ENCODE measurements at places on chromosomes 12 and 14. TPM values are rescaled to one million over a fixed set of nuclear protein-coding genes. Genes with fewer than 3 reads are reported as not detected.
A peak's percentile ranks its signal among the peaks of the same experiment; 100 is the strongest.

- no peaks in the 10 kb centered on the region for H3K36me3 ChIP-seq
- H3K27me3 ChIP-seq, result no peaks in the 10 kb centered on the region
- no peaks in the 10 kb centered on the region for H3K4me1 ChIP-seq
Observed at GRCh38 chr12:72315858-72316257, 43.7 kb downstream of the TRHDE start.

GRCh38 chr12:73906757-73907156, 630.9 kb upstream of the ATXN7L3B start:
- no peaks in the 10 kb centered on the region for H3K27me3 ChIP-seq
- H3K36me3 ChIP-seq, result no peaks in the 10 kb centered on the region
- no peak for DNase-seq
- H3K4me3 ChIP-seq, result no peak overlapping the region
- no peak overlapping the region for H3K27ac ChIP-seq

GRCh38 chr12:102010265-102010994, 51.4 kb downstream of the WASHC3 start:
- no peaks in the 10 kb centered on the region for H3K27me3 ChIP-seq
- no peak for DNase-seq
- H3K4me3 ChIP-seq, result no peak overlapping the region
- no peaks in the 10 kb centered on the region for H3K4me1 ChIP-seq
- H3K36me3 ChIP-seq, result peaks cover 8% of the 10 kb centered on the region

DNA sequence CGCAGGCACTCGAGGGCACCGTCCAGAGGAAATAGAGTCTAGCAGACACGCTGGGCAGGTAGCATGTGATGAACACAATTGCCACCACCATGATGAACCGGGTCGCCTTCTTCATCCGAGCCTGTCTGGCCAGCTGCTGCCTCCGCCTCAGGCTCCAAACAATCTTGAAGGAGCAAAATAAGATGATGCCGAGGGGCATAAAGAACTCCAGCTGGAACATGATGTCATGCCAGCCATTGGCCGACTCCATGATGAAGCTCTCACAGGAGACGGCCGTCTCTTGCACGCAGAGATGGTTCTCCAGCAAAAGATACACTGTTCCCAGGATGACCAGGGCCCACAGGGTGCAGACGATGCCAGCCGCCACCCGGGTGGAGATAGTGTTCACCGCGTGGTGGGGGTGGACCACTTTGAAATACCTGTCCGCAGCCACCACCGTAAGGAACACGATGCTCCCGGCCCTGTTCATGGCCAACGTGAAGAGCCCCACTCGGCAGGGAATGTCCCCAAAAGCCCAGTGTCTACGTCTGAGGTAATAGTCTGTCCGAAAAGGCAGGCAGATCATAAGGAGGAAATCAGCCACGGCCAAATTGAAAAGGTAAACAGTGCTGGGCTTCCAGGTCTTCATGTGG, 945 bp downstream of the HCAR1 start:
- H3K36me3 ChIP-seq, result no peaks in the 10 kb centered on the region
- no peak for DNase-seq
- no peak overlapping the region for H3K27ac ChIP-seq
- peaks cover 18% of the 10 kb centered on the region for H3K4me1 ChIP-seq

The ADAMTS20 gene
- total RNA-seq, result not detected

GRCh38 chr12:10395390-10395998, 5.7 kb upstream of the KLRK1 start:
- H3K4me3 ChIP-seq, result peak overlapping the region; percentile 36
- H3K4me1 ChIP-seq, result peaks cover 56% of the 10 kb centered on the region
- peak overlapping the region; percentile 88 for H3K27ac ChIP-seq
- no peaks in the 10 kb centered on the region for H3K36me3 ChIP-seq

GRCh38 chr12:77133566-77133965, 68.2 kb upstream of the E2F7 start:
- no peak overlapping the region for H3K27ac ChIP-seq
- DNase-seq, result no peak
- H3K36me3 ChIP-seq, result no peaks in the 10 kb centered on the region
- no peak overlapping the region for H3K4me3 ChIP-seq
- peaks cover 10% of the 10 kb centered on the region for H3K4me1 ChIP-seq

- no peak for DNase-seq
- peaks cover 40% of the 10 kb centered on the region for H3K27me3 ChIP-seq
- peaks cover 47% of the 10 kb centered on the region for H3K4me1 ChIP-seq
- peak overlapping the region; percentile 89 for H3K4me3 ChIP-seq
- H3K36me3 ChIP-seq, result peaks cover 13% of the 10 kb centered on the region
Observed at GRCh38 chr12:4273273-4273651, 300 bp upstream of the CCND2 start.

GRCh38 chr14:89807892-89808291, 146.6 kb downstream of the EFCAB11 start:
- peaks cover 45% of the 10 kb centered on the region for H3K4me1 ChIP-seq
- no peaks in the 10 kb centered on the region for H3K27me3 ChIP-seq
- no peak overlapping the region for H3K27ac ChIP-seq
- no peaks in the 10 kb centered on the region for H3K36me3 ChIP-seq
- no peak for DNase-seq

The AKAP6 gene
- 4.3 TPM for total RNA-seq

- H3K4me3 ChIP-seq, result no peak overlapping the region
- DNase-seq, result no peak
- H3K27me3 ChIP-seq, result peaks cover 11% of the 10 kb centered on the region
Observed at GRCh38 chr12:77274926-77275325, 209.6 kb upstream of the E2F7 start.

- H3K4me1 ChIP-seq, result peaks cover 97% of the 10 kb centered on the region
- peak overlapping the region; percentile 1 for H3K4me3 ChIP-seq
- DNase-seq, result peak; percentile 81
- no peaks in the 10 kb centered on the region for H3K27me3 ChIP-seq
Observed at GRCh38 chr14:68951035-68951797, 27.9 kb downstream of the ACTN1 start.

DNA sequence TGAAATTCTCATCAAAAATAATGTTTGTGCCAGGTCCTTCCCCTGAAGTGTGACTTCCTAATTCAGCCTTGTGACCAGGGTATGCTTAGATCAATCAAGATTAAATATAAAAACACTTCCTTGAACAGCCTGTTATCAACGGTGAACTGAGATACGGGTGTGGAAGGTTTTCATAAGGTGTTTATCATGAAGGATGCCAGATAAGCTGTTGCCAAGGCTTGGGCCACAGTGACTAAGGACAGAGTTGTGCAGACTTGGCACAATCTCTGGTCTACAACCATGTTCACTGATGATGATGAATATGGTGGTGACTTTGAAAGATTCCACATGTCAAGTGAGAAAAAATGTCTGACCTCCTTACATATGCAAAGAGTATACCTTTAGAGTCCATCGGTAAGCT, 51.3 kb upstream of the LIN7A start:
- DNase-seq, result no peak
- no peaks in the 10 kb centered on the region for H3K4me1 ChIP-seq
- no peak overlapping the region for H3K27ac ChIP-seq
- no peak overlapping the region for H3K4me3 ChIP-seq

DNA sequence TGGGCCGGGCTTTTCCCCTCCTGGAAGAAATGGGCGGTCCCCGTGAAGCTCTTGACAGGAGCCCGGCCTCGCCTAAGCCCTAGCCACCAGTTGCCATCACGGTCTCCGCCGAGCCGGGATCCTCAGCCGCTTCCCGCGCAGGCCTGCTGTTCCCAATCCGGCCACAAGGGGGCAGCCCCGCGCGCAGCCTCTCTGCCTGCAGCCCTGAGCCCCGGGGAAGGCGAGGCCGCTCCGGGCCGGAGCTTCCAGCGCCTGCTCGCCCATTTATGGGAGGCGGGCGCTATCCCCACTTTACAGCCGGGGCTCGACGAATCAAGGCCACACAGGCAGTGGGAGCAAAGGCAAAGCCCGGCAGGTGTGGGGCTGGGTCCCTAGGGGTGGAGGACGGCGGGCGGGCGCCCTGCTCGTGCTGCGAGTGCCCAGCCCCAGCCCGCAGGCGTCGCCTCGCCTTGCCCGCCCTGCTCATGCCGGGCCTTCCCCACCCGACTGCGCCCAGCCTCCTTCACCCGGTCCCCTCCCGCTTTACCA, 61.5 kb downstream of the LGMN start:
- no peaks in the 10 kb centered on the region for H3K27me3 ChIP-seq
- peaks cover 2% of the 10 kb centered on the region for H3K36me3 ChIP-seq
- H3K4me3 ChIP-seq, result peak overlapping the region; percentile 35
- peak; percentile 92 for DNase-seq
- no peaks in the 10 kb centered on the region for H3K4me1 ChIP-seq
- no peak overlapping the region for H3K27ac ChIP-seq

The RND1 gene
- 1.1 TPM for total RNA-seq

DNA sequence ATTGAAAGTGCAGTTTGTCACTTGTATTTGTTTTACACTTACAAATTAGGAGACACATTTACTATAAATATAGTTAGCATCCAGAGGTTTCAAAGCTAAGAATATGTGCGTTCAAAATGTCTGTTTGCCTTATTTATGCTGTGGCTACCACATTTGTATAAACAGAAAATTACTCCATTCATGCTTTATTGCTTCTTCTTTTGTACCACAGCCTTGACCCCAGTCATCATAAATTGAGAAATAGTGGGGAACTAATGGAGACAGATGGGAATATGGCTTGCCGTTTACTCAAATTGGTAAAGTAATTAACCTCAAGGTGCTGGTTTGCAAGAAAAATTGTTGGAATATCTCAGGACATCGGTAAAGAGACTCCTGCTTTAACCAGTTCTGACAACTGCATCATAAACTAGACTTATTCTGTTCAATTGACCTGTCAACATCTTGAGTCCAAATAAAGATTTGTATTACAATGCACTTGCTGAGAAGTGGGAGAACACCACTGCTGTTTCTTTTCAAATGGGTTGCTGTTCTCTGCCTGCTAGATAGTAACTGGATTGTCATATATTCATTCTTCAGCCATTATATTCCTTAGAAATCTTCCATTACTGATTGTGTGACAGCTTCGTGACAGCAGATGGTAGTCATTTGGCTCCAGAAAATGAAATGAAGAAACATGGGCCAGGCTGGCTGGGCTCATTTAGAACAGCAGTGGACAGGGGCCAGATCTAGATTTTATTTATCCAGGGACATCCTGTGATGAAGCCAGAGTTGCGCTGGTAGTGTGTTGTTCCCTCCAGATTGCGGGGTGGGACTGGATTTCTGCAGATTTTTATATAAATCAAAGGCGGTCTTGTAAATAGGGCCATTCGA, 354.4 kb downstream of the EGLN3 start:
- H3K4me1 ChIP-seq, result peaks cover 5% of the 10 kb centered on the region
- H3K4me3 ChIP-seq, result no peak overlapping the region
- H3K27ac ChIP-seq, result no peak overlapping the region
- H3K27me3 ChIP-seq, result no peaks in the 10 kb centered on the region

DNA sequence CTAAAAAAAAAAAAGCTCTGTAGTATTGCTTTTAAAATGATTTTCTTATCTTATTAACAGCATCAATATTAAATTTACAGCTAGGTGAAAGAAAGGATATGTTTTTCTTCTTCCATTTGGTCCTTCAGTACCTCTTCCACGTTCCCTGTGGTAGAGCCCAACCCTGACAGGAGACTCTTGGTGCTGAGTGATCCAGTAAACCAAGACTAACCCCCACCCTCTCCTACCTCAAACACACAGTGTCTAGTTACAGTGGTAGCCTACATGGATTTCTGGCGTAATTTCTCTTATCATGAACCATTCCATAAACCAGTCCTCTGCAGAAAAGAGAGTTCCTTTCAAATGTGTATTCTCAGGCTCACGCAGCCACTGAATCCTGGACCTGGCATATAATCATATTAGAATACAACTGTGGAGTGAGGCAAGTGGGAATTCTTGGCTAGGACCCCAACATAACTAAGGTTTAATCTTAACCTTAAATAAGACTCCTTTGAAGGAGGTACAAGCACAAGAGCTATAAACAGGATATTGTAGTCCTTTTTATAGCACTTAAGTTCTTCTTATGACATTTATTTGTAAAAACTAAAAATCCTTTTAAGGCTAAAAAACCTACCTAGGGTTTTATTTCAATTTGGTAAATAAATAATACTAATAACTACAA, 27.1 kb downstream of the TXNRD1 start:
- DNase-seq, result no peak
- H3K27me3 ChIP-seq, result no peaks in the 10 kb centered on the region
- no peaks in the 10 kb centered on the region for H3K36me3 ChIP-seq
- no peaks in the 10 kb centered on the region for H3K4me1 ChIP-seq

The NCOR2 gene
- 348 TPM for total RNA-seq

DNA sequence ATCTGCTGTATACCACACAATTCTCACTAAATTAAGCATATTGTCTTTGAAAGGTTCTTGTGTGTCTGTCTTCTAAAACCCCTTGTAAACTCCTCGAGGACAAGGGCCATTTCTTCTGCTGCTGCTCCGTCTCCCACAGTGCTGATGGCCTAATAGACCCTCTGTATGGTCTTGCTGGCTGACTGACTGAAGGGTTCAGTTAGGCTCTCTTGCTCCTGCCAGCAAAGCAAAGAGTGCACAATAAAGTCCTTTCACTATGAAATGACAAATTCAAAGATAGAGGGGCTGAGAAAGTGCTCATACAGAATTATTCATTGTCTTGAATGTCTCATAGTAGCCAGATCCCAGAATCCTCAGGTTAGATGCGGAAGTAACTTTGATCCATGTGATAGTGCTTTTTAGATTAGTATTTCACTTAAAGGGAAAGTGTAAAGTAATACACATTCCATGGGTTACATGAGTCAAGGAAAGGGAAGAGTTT, 14.2 kb upstream of the RIOX1 start:
- peaks cover 3% of the 10 kb centered on the region for H3K4me1 ChIP-seq
- H3K4me3 ChIP-seq, result no peak overlapping the region
- H3K27me3 ChIP-seq, result no peaks in the 10 kb centered on the region
- H3K36me3 ChIP-seq, result no peaks in the 10 kb centered on the region
- H3K27ac ChIP-seq, result no peak overlapping the region

The PLEKHA5 gene
- 14.6 TPM for total RNA-seq

- peaks cover 27% of the 10 kb centered on the region for H3K36me3 ChIP-seq
- no peak overlapping the region for H3K4me3 ChIP-seq
- no peak overlapping the region for H3K27ac ChIP-seq
Observed at GRCh38 chr12:26658991-26659390, 174.0 kb downstream of the ITPR2 start.

GRCh38 chr14:52363041-52363704, 49.1 kb downstream of the PTGER2 start:
- no peaks in the 10 kb centered on the region for H3K36me3 ChIP-seq
- DNase-seq, result no peak
- no peak overlapping the region for H3K4me3 ChIP-seq
- peaks cover 7% of the 10 kb centered on the region for H3K4me1 ChIP-seq

GRCh38 chr12:110067531-110067930, 19.2 kb upstream of the C12orf76 start:
- no peaks in the 10 kb centered on the region for H3K4me1 ChIP-seq
- H3K27ac ChIP-seq, result no peak overlapping the region
- peak; percentile 47 for DNase-seq
- no peaks in the 10 kb centered on the region for H3K27me3 ChIP-seq

DNA sequence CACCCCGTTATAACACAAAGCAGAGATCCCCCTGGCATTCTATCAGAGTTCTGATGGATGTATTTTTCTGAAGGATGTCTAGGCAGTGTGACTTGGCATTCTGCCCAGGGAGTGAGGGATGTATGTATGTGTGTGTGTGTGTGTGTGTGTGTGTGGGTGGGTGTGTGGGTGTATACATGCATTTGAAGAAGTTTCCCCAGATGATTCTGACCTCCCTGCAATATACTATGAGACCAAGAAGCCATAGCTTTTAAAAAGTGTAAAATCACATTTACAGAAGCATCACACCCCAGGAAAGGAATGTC, 59.7 kb upstream of the NAP1L1 start:
- H3K27me3 ChIP-seq, result no peaks in the 10 kb centered on the region
- H3K4me3 ChIP-seq, result no peak overlapping the region
- no peaks in the 10 kb centered on the region for H3K36me3 ChIP-seq
- no peak overlapping the region for H3K27ac ChIP-seq

GRCh38 chr14:105151838-105152793, 16.5 kb downstream of the JAG2 start:
- no peak overlapping the region for H3K4me3 ChIP-seq
- H3K4me1 ChIP-seq, result no peaks in the 10 kb centered on the region
- peak; percentile 89 for DNase-seq
- no peaks in the 10 kb centered on the region for H3K27me3 ChIP-seq

The OTOGL gene
- 0.92 TPM for total RNA-seq

Data from chondrocyte (in vitro differentiated cells).